ENCODE measurements at places on chromosomes 7 and 10.

GRCh38 chr10:77385315-77385714 lies 252.3 kb downstream of the KCNMA1 start:
- DNase-seq: no peak

GRCh38 chr7:11665357-11665756 lies 166.6 kb downstream of the THSD7A start:
- DNase-seq: peak; percentile 26

GRCh38 chr7:2012981-2013380 lies 219.8 kb downstream of the MAD1L1 start:
- no peak for DNase-seq

DNA sequence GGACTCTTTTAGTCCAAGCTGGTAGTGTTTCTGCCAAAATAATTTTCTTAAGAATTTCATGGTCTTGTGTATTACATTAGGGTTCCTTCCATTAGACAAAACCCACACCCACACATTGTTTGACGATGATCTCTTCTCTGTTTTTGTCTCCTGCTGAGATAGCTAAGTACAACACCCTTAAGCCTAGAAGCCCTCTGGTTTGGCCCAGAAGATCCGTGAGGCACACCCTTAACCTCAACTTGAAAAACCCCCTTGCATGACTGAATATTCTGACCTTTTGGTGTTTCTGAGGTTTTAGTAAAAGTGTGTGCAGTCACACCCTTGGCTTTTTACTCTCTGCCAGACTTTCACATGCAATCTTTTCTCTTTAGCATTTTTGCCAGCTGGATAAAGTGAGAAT lies 29.3 kb upstream of the ERCC6 start:
- no peak for DNase-seq

DNA sequence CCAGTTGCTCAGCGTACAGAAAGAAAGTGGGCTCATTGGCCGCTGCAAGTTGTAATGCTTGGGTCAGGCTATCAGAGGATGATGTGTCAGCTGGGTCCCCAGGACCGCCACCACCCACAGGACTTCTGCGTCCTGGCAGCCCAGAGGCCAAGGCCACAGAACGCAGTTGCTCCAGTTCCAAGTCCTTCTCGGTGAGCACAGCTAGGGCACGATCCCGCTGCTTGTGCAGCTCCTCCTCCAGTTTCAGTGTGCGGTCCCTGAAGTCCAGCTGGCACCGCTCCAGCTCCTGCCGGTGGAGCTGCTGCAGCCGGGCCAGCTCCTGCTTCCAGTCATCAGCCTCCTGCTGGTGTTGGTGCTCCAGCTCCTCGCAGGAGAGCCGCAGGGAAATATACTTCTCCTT lies 3.0 kb downstream of the GCC1 start:
- no peak for DNase-seq

GRCh38 chr10:91525896-91526712 lies 106.8 kb downstream of the PPP1R3C start:
- DNase-seq: no peak

DNA sequence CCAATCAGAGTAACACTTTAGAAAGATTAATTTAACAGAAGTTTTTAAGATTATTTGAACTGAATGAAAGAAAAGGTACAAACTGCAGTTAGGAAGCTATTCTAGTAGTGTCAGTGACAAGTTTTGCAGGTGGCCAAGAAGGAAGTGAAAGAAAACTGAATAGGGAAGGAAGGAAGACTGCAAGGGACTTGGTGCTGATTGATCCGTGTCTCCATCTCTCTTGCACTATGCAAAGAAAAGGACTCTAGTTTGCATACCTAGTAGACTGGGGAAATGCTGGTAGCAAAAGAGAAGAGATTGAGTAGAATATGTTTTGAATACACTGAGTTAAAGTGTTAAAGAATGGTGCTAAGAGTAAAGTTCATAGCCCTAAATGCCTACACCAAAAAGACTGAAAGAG lies 33.0 kb downstream of the OR6V1 start:
- DNase-seq: no peak

GRCh38 chr7:42208572-42208971 lies 28.4 kb downstream of the GLI3 start:
- DNase-seq: no peak

DNA sequence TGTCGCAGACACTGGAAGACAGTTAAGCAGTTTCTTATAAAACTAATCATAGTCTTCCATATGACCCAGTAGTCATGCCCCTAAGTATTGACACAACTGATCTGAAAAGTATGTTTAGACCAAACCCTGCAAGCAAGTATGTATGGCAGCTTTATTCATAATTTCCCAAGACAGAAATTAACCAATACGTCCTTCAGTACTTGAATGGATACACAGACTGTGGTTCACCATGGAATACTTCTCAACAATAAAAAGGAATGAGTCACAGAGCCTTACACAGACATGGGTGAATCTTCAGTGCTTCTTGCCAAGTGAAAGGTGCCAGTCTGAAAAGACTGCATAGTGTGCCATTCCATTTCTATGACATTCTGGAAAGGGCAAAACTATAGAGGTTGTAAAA lies 50.2 kb upstream of the AKR1E2 start:
- DNase-seq: no peak

DNA sequence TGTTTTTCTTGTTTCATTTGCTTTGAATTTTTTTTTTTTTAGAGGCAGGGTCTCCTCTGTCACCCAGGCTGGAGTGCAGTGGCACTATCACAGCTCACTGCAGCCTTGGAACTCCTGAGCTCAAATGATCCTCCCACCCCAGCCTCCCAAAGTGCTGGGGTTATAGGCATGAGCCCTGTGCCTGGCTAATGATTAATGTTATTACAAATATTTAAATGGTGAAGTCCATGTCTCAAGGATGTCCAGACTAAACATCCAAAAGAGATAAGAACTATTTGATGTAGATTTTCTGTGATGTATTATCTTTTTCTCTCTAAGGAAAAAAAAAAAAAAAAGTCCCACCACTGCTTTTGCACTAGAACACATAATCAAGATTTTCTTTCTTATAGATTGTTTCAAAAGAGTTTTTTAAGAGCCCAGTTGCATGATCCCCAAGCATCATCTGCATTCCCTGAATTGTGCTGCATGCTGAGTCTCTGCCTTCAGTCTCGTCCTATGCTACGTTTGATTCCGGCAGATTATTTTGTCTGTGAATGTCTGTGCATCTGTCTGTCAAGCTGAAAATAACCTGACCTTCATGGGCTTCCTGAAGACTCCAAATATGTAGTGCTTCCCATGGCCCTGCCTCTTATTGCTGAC lies 33.4 kb downstream of the MACROH2A2 start:
- no peak for DNase-seq

GRCh38 chr7:41700044-41700471 lies 2.8 kb downstream of the INHBA start:
- DNase-seq: no peak

DNA sequence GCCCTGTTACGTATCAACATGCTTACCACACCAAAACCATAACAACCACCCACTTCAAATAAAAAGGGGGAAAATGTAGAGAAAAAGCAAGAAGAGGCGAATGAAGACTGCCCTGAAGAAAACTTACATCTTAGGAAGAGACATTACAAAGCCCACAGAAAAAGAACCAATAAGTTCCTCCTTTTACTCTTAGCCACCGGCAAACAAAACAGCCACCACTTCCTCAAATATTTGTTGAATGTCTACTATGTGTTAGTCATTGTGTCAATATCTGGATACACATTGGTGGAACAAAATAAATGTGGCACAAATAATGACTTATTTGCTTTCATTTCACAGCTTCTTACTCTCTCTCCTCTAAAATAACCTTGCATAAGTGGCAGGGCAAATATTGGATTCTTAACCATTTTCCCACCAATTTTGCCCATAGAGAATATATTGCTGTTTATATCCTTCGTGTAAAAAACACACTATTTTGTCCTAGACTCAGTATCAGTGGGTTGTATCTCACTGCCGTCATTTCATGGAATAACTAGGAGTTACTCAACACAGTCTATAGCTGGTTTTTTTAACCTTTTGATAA lies 106.8 kb downstream of the ANK3 start:
- no peak for DNase-seq

GRCh38 chr7:94446308-94446707 lies 51.6 kb downstream of the COL1A2 start:
- DNase-seq: no peak

DNA sequence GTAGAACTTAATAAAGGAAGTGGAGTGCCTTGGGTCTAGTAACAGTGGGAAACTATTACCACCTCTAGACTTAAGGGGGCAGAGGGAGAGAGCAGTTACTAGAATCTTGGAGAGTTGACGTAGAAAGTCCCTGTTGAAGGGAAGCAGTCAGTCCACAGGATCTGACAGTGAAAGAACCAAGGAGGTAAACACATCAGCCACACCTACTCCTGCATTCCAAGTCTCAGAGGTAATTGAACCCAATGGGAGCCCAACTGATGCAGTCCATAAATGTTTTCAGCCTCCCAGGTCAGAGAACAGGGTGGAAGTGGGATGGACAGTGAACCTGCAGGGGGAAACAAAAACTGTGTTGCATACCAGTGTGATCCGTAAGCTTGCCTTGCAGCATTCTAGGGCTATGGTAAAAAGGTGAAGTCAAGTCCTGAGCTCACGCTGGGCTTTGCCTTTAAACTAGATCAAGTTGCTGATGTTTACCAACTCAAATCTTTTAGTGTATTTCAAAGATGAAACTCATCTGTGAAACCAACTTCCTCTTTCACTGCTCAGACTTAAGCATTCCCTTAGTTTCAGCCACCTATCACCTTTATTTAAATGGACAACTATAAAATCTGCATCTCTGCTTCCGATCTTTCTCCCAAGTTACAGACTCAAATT lies 57.2 kb downstream of the SLC16A12 start:
- no peak for DNase-seq

DNA sequence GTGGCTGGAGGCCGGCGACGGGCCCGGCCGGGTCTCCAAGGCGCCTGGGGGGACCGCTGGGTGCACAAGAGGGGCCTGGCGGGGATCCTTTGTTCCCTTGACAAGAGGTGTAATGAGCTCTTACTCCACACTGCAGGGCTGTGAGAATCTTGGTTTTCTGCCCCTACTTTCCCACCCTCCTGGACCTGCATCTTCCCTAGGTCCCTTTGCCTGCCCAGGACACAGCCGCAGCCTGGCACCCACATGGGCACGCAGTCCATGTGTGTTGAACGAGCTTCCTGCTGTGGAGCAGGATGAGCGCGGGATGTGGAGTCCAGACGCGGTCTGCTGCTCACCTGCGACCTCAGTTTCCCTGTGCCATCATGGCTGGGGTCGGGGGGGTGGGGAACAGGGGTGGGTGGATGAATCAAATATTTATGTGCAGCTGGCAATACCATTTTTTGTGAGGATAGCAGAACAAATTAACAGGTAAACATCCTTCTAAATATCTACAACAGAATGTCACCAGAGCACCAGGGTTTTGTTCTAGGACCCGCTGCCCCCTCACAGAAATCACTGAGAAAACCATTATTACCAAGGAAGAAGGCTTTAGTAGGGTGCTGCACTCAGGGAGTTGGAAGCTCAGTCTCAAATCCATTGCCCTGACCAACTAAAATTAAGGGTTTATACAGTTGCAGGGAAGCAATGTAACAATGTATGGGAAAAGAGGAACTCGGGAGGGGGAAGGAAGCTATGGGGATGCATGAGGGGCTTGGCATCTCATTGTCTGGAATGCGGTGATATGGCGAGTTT lies 474 bp upstream of the NSMCE4A start:
- no peak for DNase-seq

GRCh38 chr7:131104596-131105293 lies 222.9 kb upstream of the MKLN1 start:
- no peak for DNase-seq

- DNase-seq: no peak
Measured at GRCh38 chr10:111151595-111152307, 74.9 kb downstream of the ADRA2A start.

DNA sequence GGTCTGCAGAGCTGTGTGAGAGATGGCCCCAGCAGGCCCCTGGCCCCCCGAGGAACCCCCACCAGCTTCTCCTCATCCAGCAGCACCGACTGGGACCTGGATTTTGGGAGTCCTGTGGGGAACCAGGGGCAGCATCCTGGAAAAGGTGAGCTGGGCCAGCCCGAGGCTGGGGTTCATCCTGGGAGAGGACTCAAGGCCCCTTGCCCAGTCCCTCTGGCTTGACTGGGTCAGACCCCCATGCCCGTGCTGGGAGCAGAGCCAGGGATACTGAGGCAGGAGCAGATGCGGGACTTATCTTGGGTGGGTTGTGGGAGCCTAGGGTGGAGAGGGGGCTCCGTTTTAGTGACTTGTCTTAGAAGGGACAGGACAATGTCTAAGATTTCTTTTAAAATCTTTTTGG lies 47.5 kb downstream of the ZNF467 start:
- DNase-seq: no peak

DNA sequence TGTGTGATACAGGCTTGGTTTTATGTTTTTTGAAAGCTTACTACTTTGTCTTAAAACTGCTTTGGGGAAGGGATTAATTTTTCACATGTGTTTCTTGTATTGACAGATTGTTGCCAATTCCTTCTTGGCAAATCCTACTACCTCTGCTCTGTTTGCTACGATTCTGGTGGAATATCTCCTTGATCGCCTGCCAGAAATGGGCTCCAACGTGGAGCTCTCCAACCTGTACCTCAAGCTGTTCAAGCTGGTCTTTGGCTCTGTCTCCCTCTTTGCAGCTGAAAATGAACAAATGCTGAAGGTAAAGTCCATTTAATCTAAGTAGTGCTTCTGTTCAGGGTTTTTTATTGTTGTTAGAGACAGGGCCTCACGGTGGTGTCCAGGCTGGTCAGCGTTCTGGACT lies 33.6 kb downstream of the TRRAP start:
- DNase-seq: no peak

- no peak for DNase-seq
Measured at GRCh38 chr7:19916046-19916445, 142.6 kb upstream of the TMEM196 start.

GRCh38 chr7:43879477-43879876 lies 10.2 kb upstream of the MRPS24 start:
- no peak for DNase-seq

DNA sequence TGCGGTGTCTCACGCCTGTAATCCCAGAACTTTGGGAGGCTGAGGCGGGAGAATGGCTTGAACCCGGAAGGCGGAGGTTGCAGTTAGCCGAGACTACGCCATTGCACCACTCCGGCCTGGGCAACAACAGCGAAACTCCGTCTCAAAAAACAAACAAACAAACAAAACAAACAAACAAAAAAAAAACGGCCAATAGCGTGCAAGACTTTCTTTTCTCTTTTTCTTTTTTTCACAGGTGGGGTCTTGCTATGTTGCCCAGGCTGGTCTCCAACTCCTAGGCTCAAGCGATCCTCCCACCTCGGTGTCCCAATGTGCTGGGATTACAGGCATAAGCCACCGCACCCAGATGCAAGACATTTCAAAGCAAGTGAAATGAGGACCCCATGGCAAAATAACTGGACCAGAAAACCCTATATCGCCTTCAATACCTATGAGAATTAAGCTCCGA lies 1.6 kb downstream of the PSAP start:
- DNase-seq: no peak

GRCh38 chr7:12719141-12719919 lies 31.9 kb downstream of the ARL4A start:
- DNase-seq: no peak

All from NCI-H187 (cell line).